Activated CD4-positive, alpha-beta T cell treated with anti-CD3 and anti-CD28 coated beads, Interleukin-2, amount 10 ng/mL, durations not matched to agents 7 days and 5 days (primary cell): ENCODE measurements at places on chromosomes 12 and 14. TPM values are rescaled to one million over a fixed set of nuclear protein-coding genes. Genes with fewer than 3 reads are reported as not detected.

Gene EFS
- not detected for total RNA-seq

DNA sequence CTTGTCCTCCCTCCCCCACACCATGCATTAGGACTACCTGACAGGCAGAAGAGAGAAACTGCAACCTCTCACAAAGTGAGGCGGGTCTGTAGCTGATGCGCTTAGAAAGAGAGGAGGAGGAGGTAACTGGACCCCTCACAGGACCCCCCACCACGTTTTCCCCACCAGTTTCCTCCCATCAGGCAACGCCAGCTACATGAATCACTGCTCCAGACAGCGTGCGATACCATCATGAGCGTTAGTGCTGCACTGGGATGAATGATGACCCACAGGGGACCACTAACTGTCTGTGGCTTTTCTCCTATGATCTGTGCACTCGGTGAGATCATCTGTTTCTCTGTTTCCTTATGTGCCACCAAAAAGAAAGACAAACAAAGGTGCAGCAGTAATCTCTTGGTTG is 77.7 kb downstream of the KCNK10 start:
- no peak for DNase-seq

GRCh38 chr14:56633544-56633943 is 53.9 kb downstream of the TMEM260 start:
- no peak for DNase-seq

DNA sequence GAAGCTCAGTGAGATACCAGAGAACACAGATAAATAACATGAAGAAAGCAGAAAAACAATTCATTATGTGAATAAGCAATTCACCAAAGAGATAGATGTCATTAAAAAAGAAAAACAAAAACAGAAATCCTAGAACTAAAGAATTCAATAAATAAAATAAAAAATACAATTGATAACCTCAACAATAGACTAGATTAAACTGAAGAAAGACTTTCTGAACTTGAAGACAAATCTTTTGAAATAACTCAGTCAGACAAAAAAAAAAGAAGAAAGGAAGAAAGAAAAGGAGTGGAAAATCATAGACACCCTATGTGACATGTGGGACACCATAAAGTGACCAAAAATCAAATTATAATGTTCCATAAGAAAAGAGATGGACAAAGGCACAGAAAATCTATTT is 14.0 kb upstream of the SLC38A1 start:
- DNase-seq, result no peak

- no peak for DNase-seq
These were observed 34.7 kb upstream of the ADAMTS20 start for GRCh38 chr12:43586646-43587245.
